D721Med (cell line): ENCODE measurements at places on chromosomes 11 and 22.

GRCh38 chr11:131685906-131686305, 315.5 kb downstream of the NTM start:
- no peak for DNase-seq

DNA sequence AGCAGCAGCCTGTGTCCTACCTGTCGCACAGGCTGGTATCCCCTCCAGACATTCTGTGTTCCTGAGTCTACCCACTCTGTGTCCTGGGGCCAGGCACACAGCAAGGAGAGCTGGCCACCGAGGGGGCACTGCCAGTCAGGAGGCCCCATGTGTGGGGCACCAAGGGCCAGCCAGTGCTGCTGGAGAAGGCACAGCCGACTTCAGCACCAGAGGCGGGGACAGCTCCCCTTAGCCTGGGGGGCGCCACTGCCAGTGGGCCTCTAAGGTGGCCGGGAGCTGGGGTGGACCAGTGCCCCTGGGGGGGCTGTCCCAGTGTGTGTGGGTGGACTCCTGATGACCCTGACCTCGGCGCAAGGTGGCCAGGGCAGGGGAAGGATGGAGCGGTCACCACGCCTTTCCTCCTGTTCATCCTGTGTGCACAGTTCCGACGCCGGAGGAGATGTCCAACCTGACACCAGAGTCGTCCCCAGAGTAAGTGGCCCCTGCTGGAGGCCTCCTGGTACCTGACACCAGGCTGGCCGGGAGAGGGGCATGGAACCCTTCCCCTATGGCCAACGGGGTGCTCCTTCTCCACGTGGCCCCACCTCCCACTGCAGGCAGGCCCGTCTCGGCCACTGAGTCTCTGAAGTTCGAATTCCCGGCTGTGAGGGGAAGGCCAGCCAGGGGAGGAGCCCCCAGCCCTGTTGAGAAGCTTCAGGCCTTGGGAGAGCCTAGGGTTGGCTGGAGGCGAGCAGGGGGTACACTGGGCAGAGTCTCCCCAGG, 35.4 kb downstream of the MOB2 start:
- DNase-seq = no peak

DNA sequence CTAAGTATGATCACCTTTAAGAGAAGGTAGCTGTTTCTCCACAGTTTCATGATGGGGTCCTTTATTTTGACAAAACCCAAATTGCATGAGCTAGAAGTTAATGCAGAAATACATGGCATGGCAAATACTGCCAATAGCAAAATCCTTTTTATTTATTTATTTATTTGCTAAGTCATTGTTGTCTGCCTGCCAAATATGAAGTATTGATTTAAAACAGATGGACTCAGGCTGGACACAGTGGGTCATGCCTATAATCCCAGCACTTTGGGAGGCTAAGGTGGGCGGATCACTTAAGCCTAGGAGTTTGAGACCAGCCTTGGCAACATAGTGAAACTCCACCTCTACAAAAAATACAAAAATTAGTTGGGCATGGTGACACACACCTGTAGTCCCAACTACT, 52.4 kb downstream of the LARGE2 start:
- DNase-seq = no peak

DNA sequence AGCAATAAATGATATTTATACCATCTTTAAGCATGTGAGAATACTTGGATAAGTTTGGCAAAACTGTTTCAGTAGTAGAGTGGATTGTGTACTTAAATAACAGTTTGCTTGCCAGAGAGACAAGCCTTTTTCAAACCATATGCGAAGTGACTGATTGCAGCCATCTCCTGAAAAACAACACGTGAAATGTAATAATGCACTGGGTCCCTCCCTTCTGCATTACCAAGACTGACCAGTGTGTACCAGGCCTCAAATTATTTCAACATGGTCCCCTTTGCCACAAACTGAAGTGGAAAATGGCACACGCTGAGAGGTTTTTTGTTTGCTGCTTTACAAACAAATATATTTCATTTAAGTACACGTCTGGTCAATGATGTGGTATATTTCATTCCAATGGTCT, 337.4 kb downstream of the SOX6 start:
- DNase-seq = no peak

DNA sequence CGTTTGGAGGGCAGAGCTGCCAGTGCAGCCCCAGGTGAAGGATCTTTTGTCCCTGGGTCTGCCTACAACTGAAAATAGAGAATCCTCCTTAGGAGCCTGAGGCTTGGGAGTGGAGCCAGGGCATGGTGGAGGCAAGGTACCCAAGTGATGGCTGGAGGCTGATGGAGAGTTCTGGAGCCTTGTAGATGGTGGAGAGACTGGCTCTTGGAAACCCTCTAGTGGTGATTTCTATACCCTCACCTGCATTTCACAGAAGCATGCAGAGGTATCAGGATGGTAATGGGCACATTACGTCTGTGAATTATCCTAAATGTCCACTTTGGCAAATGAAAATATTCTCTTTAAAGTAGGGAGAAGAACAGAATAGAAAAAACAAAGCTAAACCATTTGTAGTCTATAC, 44.4 kb downstream of the INSC start:
- no peak for DNase-seq

- DNase-seq = no peak
These were observed 1065.2 kb downstream of the JRKL start for GRCh38 chr11:97454988-97455387.

DNA sequence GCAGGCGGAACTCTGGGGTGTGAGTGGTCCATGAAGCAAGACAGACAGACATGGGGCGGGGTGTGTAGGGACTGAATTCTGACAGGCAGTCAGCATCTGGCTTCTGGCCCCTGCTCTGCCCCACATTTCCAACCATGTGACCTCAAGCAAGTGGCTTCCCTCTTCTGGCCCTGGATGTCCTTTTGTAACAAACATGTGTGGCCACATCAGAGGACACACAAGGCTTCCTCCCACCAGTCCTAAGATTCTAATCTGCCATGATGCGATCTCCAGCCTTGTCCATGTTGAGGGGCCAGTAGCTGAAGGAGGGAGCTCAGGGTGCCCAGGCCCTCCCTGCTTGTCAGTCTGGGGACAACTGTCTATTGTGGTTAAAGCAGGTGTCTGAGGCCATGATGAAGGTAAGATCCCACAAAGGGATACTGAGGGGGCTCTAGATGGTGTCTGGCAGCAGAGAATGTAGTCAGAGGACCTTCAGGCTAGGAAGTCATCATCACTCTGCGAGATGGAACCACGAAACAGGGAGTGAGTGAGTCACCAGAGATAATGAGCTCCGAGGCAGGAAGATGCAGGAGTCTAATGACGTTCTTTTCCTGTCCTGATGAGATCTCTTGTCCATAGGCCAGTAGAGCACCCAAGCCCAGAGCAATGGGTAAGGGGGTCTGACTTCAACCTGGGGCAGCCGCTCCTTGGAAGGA, 27.4 kb downstream of the DRD2 start:
- no peak for DNase-seq

GRCh38 chr11:96074551-96075310, 150.8 kb upstream of the MTMR2 start:
- no peak for DNase-seq

DNA sequence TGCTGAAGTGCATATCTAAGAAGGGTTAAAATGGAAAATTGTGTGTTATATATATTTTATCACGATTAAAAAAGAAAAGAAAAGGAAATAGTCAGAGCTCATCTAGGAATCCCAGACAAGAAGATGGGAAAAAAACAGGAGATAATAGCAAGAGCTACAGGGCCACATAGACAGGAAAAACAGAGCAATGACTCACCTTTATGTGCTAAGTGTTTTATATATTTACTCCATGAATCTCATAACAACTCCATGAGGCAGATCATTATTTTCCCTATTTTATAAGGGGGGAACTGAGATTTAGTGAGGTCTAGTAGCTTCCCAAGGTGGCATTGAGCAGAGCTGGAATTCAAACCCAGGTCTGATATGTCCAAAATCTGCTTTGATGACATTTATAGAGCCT, 18.1 kb upstream of the ELF5 start:
- no peak for DNase-seq

DNA sequence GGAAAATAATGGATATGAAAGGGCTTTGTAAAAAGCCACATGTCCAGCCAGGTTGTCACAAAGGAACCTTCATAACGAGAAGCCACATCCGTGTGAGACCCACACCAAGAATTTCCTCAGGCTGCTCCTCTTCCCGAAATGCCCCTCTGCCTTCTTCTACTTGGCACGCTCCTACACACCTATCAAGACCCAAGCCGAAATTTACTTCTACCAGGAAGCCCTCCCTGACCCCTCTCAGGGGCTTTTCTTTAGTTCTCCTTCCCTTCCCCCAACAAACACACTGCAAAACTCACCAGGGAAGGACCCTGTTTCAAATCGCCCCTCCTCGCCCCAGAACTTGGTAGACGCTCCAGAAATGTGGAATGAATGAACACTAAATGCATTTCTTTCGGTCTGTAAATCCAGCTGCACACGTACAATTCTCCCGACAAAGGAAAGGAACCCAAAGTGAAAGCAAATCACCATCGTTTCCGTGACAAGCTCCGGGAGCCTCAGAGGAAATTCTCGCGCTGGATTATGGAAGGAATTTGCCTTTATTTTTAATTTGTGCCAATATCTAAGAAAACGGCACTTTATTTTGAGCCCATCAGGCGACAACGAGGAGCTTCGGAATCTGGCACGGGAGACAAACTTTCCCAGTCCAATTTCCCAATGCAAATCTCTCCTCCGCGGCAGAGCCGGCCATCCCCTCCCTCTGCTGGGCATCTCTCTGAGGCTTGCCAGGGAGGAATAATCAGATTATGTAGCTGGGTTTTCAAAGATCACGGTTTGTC, 13.2 kb upstream of the SHISAL1 start:
- DNase-seq = no peak

GRCh38 chr11:111555255-111555654, 14.7 kb downstream of the LAYN start:
- no peak for DNase-seq

DNA sequence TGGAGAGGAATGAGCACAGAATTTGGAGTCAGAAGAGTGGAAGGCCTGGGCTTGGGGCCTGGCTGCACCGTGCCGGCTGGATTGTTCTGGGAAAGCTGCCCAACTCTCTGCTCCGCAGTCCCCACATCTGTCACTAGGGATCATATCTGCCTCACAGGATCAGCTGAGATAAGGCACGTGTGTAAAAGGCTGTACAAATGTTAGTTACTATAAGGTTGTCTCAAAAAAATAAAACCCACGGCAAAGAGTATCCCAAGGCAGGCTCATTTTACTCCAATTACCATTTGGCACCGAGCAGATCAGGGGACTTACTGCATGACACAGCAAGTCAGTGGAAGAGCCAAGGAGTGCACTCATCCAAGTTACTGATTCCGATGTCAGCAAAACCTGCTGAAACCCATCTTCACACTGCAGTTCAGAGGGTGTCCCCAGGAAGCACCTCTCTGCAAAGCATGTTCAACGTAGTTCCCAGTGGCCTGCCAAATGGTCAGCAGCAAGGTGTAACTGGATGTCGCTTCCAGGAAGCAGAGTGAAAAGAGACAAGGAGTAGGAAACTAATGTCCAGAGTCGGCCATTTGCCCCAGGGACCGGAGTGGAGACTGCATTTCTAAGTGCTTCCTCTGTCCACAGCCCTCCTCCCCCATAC, 18.1 kb upstream of the MRTFA start:
- DNase-seq = no peak

GRCh38 chr22:44024288-44024921, at the start of gene PARVB:
Gene PARVB (plus strand): TSS chr22:44024302. CDS start chr22:44024340, 38 bp downstream.
- no peak for DNase-seq

DNA sequence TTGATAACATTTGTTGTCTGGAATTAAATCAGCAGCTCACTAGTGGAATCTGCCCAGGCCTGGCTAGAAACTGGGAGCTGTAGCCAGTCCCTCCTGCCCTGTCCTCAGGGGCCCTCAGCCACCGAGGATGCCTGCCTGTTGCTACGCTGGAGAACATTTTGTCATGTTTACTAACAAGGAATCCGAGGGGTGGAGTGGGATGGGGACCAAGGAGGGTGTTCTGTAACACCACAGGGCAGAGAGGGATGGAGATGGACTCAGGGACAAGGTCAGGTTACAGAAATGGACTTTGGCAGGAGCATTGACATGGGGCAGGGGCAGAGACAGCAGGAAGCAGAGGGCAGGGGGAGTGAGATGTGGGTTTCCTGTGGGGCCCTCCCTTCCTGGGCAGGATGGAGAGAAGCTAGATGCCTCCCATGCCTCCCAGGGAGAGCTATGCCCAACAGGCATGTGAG, 45.8 kb upstream of the AMPD3 start:
- no peak for DNase-seq

GRCh38 chr11:32586576-32587190, 3.1 kb downstream of the EIF3M start:
- DNase-seq = no peak

DNA sequence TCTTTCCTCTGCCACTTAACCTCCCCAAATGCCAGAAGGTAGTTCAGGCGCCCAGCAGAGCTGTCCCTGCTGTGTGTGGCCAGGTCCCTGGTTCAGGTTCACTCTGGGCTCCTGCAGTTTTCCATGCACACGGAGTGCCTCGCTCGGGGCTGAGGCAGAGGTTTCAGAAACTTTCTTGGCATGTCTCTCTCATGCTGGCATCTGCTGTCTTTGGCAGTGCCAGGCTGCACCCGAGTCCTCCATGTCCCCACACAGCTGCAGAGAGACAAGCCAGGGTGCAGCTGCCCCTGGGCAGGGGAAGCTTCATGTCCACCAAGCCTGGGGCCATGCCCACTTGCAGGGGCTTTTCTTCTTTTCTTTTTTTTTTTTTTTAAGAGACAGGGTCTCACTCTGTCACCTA, 7.0 kb upstream of the NEFH start:
- no peak for DNase-seq

DNA sequence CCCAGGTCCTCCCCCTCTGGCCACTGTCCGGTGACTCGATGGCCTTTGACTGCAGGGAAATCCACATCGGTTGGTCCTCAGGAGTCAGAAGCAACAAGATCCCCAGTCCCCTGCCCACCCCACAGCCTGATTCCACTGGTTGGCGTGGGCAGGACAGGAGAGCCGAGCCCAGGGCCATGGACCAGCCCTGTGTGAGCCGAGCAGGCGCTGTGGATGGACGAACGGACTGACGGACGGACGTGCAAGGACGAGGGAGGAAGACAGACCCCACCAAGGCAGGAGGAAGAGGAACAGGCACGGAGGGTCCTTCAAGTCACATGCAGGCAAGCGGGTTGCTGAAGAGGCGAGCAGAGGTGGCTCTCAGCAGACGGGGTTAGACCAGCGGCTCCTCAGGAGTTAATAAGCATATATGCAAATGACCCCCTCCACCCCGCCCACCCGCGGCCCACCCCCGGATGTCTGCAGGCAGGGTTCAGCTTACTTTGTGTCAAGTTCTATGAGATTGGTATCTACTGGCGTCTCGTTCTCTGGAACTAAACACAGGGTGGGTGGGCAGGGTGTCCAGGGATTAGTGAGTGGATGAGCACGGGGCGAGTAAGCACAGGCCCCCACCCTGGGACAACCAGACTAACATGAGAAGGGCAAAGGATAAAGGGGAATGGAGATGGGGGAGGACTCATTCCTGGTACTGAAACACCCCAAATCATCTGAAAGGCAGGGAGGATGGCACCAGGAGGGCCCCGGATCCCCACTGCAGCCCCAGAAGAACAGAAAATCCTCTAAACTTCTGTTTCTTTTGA, 26.8 kb downstream of the TPBGL start:
- DNase-seq = no peak

DNA sequence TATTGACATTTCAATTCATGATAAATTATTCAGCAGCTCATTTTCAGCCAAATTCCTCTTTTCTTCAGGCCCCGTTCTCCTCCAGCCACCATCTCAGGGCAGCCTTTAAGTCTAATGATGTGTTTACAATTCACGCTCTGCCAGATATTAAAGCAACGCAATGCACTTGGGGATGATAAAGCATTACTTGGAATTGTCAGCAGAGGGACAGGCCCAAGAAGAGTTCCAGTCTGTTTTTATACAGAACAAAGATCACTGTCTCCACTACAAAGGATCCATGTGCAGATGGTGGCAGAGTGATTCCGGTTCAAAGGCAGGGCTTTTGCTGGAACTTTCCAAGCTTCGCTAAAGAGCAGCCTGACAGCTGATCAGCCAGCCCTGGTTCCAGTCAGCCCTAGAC, 13.6 kb upstream of the GALNT18 start:
- DNase-seq = no peak
